ENCODE measurements at places on chromosomes 2 and 18.

DNA sequence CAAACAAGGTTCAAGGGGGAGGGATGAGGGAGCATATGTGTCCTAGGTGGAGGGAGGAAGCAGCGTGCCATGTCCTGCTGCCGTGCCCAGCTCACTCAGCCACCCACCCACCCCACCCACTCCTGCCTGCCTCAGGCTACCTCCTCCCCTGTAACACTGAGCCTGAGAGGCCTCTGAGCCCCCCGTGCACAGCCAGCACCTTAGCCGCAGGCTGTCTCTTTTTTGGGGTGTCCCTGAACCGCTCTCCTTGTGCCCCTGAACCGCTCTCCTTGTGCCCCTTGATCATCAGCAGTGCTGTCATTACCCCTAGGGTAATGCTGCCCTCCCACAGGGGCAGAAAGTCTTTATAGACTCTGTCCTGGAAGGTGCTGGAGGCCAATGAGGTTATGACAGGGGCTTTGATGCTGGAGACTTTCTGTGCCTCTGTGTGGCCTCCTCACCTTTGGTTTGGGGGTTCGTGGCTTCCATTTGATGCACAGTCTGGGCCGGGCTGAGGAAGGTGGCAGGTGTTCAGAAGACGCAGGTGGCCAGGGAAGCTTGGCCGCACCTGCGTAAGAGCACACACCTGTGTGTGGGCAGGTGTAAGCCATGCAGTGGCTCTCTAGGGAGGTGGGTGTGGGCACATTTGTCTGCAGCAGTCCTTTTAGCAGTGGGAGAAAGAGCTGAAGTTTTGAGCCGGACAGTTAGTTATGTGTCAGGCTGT, 140.0 kb downstream of the SEPTIN10 start:
- DNase-seq = no peak

GRCh38 chr2:123839326-123839725, 185.8 kb upstream of the CNTNAP5 start:
- DNase-seq = no peak

DNA sequence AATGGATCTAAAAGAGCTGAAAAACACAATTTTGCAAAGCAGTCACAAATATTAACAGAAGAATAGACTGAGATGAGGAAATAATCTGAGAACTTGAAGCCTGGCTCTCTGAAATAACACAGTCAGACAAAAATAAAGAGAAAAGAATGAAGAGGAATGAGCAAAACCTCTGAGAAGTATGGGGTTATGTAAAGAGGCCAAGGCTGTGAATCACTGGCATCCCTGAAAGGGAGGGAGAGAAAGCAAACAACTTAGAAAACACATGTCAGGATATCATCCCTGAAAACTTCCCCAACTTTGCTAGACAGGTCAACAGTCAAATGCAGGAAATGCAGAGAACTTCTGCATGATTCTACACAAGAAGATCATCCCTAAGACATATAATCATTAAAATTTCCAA, 73.5 kb upstream of the LHCGR start:
- DNase-seq = no peak

DNA sequence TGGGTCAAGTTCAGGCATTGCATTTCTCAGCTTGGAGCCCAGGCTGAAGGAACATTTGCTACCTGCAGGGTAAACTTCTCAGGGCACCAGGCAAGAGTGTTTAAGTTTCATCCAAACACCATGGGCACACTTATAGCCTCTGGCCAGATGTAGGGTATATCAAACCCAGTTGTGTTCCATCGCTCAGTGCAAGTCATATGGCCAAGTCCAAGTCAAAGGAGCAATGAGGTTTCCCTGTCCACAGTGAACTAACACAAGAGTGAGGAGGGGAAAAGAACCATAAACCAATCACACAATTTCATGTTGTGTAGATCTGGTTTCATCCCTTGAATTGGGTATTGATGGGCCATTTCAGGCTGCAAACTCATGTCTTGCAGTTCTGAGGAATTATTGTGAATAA, 107.2 kb downstream of the SOX11 start:
- DNase-seq = no peak

GRCh38 chr2:222892321-222892720, 31.5 kb downstream of the ACSL3 start:
- DNase-seq = no peak

DNA sequence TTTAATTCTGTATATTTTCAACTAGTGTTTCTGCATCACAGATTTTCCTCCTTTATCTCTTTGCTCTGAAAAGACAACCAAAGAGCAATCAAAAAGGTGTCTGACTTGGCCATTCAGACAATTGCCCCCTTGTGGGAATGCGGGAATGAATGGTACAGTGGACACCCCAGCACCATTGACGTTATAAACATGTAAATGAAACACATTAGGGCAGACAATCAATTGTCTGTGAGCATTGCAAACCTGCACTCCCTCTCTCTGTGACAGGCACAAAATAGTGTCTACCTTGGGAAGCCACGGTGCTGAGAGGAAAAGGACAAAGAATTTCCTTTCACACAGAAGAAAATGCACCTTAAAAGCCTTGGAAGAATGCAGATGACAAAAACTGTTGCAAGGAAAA, 8.0 kb downstream of the ZEB2 start:
- no peak for DNase-seq

DNA sequence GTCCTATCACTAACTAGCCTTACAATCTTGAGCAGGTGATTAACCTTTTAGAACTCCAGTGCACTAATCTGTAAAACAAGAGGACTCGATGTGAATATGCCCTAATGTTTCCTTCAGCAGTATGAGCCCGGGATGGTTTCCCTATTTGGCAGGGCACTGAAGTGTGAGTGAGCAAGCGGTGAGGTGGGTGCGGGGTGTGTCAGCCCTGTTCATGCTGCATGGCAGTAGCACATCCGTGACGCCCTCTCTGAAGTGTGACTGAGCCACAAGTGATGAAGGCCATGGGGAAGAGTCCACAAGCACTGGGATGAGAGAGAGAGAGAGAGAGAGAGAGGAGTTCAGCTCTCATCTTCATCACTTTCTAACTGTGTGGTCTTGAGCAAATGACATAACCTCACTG, 168.7 kb downstream of the SETBP1 start:
- no peak for DNase-seq

- no peak for DNase-seq
These were observed 37.5 kb upstream of the DLX1 start for GRCh38 chr2:172047566-172048507.

- DNase-seq = no peak
These were observed 14.5 kb downstream of the SPATS2L start for GRCh38 chr2:200320991-200321390.

DNA sequence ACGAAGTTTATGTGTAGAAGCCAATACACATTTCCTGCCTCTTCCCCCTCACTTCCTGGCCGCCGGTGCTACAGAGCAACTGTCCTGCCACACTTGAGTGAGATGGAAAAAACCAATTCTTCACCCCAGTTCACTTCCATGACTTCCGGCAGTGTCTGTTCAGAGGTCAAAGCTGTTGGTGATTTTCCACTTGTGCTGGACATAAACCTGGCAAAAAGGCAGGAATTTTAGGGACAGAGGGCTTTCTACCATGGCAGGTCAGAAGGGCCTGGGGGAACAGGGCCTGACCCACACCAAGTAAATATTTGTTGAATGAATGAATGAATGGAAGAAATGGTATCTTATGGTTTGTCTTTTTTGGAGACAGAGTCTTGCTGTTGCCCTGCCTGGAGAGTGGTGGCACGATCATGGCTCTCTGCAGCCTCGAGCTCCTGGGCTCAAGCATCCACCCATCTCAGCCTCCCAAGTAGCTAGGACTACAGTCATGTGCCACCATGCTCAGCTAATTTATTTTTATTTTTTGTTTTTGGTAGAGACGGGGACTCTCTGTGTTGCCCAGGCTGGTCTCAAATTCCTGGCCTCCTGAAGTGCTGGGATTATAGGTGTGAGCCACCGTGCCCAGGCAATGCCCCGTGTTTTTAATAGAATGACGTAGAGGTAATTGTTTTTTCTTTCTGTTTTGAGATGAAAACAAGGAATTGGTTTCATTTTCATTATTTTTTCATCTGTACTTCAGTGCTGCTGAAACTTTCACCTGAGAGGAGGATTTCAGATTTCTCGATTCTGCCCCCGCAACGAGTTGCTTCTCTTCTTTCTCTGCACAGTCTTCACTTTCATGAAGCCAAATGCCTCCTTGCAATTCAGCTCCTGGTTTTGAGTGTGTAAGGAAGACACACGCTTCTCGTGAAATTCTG, 48.0 kb upstream of the LPIN2 start:
- peak; percentile 19 for DNase-seq

DNA sequence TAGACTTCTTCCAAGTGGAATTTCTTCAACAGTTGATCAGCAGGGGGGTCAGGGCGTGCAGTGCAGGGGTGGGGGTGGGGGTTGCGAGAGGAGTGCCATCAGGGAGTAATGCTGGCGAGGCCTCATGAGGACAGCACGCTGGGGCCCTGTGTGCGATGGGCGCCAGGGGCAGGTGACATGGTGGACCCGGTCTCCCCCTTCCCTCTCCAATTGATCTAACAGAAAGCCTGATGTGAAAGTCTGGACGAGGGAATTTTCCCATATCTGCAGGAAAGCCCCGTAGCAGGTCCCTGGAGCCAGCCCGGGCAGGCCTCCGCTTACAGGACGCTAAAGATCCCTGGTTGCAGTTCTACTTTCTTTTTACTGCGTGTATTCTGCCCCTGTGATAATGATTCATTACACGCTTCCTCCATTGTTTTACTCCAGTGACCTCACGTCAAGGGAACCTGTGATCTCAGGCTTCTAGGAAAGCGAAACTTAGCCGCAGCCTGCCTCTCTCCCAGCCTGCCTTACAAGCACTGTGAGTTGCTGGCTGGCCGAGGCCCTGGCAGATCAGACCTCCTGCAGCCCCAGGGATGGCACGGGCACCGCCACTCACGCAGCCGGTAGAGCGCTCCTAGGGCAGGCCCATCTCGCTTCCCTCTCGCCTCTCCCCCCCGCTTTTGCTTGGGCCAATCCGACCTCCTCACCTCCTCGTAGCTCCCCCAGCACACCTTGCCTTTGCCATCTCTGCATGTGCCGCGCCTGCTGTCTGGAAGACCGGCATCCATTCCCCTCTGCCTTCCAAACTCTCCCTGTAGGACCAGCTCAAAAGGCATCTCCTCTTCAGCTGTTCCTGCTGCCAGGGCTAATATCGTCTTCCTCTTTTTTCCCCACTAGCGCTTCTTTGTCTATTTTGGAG, 19.2 kb downstream of the NEURL3 start:
- DNase-seq = peak; percentile 55

GRCh38 chr2:42567806-42568400, 529 bp upstream of the MTA3 start:
- no peak for DNase-seq

- no peak for DNase-seq
These were observed 56.7 kb downstream of the ZEB2 start for GRCh38 chr2:144463266-144463665.

GRCh38 chr2:205405752-205406151, 276.5 kb upstream of the NRP2 start:
- DNase-seq = no peak

DNA sequence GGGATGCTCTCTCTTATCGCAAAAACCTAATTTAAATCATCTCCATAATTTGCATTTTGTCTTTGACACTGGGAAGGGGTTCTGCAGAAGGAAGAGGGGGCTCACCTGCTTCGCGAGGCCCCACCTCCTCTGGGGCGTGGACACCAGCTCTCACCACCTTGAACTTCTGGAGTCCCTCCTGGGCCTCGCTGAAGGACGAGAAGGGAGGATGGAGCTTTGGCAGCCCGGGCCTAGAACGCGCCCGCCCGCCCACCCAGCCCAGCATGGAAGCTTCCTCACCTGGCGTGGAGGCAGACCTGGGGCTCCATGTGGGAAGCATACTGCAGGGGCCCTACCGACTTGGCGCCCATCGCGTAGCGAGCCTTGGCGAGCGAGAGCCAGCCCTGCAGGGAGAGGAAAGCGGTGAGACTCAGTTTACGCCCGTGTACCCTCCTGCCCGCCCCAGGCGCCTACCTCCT, 1.1 kb upstream of the IMP4 start:
- no peak for DNase-seq

DNA sequence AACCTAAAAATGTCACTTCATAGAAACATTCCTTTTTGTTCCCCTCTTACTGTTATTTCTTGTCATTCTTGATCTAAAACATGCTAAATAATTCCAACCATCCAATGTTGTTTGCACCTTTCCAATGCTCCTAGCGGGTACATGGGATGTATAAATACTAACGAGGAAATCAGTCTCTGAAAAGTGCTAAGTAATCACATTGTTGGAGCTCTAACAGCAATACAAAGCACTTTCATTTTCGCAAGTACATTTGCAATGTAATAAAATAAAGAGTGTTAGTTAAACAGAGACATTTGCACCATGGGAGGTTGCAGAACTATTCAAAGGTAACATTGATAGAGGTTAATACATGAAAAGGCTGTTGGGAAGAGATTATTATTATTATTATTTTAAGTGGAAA, 286.2 kb upstream of the ACVR2A start:
- no peak for DNase-seq

DNA sequence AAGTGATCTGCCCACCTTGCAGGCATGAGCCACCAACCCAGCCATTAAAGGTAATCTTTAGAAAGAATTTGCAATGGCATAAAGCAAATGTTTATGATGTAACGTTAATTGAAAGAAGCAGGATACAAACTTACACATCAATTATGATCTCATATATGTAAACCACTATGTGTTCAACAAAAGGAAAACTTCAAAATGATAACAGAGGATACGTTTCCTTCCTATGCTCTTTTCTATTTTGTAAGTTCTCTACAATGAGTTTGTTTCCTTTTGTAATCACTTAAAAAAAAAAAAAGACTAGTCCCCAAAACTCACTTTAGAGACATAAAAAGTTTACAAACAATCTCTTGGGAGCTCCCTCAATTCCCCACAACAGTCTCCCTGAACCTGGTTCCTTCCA, 1.4 kb downstream of the C2orf81 start:
- no peak for DNase-seq

- no peak for DNase-seq
These were observed 414.0 kb downstream of the SLC4A3 start for GRCh38 chr2:220041447-220041846.

GRCh38 chr2:75513616-75514170, 47.0 kb downstream of the EVA1A start:
- DNase-seq = no peak

DNA sequence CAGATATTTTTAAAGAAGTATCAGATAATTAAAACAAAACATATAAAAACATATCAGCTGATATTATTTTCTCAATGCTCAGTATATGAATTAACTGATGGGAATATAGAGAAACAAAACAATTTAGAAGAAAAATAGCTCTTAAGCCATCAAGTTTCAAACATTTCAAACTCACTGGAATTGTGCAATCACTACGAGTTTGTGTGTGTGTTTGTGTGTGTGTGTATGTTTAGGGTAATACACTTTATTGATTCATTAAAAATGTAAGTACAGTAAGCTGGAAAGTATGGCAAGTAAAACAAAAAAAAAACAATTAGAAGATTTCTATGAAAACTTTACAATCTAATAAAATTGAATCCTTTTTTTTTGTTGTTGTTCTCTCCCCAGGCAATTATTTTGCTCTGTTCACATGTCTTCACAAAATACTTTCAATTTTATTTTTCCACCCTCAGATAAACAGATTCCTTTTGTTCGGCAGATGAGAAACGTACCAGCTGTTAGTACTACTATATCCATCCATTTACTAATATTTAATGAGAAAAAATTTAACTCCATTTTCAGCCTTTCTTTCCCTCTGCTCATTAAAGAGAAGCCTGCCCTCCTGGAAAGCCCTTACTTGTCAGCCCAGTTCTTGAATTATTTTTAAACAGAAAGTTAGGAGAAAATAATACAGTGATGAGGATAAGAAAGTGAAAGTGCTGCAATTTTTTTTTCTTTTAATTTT, 87.6 kb downstream of the SLC8A1 start:
- no peak for DNase-seq

All from stimulated activated CD4-positive, alpha-beta T cell treated with anti-CD3 and anti-CD28 coated beads, TNF-alpha, amount 100 ng/mL, for 4 hours (primary cell).